Hypothalamus (tissue), 51 donors: ENCODE measurements at places on chromosomes 7 and 10.

GRCh38 chr7:129664029-129665012 lies 52.8 kb downstream of the NRF1 start:
- DNase-seq, result no peak

DNA sequence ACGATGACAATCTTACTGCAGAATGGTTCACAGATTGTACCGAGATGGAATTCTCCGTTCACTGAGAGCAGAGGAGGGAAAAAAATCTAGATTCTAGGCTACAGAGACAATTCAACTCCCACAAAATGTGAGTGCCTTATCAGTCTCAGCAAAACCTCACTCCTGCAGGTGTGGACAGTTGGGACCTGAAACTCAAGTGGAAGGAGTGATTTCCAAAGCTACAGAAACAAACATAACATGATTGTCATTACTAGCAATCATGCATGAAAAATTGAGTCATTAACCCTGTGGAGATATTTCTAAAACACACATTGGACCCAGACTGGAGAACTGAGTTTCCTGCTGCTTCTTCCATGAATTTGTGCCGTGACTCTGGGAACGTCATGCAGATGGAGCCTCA lies 70.3 kb downstream of the CALML3 start:
- DNase-seq, result no peak

GRCh38 chr7:1770331-1770730 lies 100.3 kb downstream of the ELFN1 start:
- DNase-seq, result no peak

- no peak for DNase-seq
These were observed 14.0 kb upstream of the AKR1E2 start for GRCh38 chr10:4812046-4812445.

DNA sequence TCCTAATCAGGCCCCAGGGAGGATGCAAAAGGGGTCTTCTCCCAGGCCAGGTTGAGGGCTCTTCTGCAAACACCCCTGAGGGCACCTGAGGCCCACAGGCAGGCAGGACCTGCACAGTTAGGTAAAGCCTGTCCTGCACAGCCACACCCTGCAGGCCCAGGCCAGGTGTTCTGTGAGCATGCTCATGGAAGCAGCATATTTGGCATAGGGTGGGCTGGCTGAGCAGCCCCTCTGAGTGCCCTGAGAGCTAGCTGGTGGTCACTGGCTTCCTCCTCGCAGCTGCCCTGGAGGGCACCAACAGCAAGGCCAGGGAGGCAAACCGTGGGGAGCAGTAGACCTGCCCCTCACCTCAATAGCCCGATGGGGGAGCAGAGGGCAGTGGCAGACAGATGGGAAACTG lies 3.7 kb upstream of the RET start:
- no peak for DNase-seq

- DNase-seq, result no peak
These were observed 27.4 kb upstream of the ATRNL1 start for GRCh38 chr10:115065801-115066200.

GRCh38 chr10:34333513-34333912 lies 481.6 kb downstream of the PARD3 start:
- DNase-seq, result no peak

- no peak for DNase-seq
These were observed 68.9 kb upstream of the FOXK1 start for GRCh38 chr7:4612939-4613841.

DNA sequence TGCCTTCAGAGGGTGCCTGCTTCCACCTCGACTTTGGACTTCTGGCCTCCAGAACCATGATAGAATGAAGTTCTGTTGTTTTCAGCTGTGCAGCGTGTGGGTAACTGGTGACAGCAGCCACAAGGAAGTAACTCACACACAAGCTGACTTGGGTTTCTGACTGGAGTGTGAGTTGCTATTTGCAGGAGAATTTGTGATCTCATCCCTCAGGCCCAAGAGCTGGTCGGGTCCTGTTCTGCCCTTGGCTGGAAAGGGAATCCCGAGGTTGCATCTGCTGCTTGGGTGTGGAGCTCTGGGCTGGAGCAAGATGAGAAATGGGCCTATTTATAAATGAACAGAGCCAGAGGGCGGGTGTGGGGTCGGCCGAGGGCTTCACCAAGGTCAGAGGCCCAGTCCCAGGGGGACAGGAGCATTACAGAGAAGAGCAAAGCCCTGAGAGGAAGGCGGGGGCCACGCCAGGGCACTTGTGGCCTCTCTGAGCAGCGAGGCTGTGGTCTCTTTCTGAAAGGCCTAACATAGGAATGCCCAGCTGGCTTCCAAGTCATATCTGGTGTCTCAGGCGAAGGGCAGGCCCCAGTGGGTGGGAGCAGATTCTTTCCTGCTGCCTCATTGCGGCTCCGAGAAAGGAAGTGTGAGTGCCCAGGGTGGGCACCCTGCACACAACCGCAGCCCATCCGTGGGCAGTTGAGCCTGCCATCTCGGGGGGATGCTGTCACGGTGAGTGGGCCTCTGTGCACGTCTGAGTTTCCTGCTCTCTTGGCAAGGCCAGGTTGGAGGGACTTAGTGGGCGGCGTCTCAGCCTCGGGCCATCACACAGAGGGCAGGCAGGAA lies 26.5 kb upstream of the C10orf71 start:
- no peak for DNase-seq

GRCh38 chr7:28135760-28136159 lies 44.8 kb downstream of the JAZF1 start:
- DNase-seq, result no peak

GRCh38 chr7:33757563-33758165 lies 147.7 kb upstream of the BMPER start:
- peak; percentile 31 for DNase-seq

DNA sequence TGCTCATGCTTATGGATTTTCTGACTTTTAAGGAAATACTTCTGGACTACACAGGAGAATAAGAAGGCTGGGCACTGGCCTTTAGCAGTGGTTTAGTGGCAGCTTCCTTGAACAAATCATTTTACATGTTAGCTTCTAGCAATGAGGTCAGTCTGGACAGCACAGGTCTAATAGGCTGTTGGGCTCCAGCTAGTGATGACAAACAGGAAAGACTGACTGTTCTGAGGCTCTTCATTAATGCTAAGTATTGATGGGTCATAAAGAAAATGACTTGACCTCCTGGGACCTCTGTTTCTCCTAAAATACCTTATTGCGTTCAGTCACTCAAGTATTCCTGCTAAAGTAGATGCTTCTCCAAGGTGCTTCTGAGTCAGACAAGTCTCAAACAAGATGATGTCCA lies 4.9 kb upstream of the RHOBTB1 start:
- no peak for DNase-seq
